ENCODE measurements at places on chromosomes 7 and 10.

GRCh38 chr7:140726281-140726680, 29.8 kb downstream of the NDUFB2 start:
- no peak for DNase-seq

GRCh38 chr10:66917104-66917503, 8.7 kb upstream of the LRRTM3 start:
- DNase-seq = no peak

- DNase-seq = no peak
These were observed 17.6 kb downstream of the AKR1C1 start for GRCh38 chr10:4980793-4981192.

GRCh38 chr7:108455998-108456677, at the start of gene NRCAM:
Gene NRCAM, minus strand, starts transcription at chr7:108456436. Its CDS starts 216,372 bp downstream, at chr7:108240064.
- DNase-seq = no peak

DNA sequence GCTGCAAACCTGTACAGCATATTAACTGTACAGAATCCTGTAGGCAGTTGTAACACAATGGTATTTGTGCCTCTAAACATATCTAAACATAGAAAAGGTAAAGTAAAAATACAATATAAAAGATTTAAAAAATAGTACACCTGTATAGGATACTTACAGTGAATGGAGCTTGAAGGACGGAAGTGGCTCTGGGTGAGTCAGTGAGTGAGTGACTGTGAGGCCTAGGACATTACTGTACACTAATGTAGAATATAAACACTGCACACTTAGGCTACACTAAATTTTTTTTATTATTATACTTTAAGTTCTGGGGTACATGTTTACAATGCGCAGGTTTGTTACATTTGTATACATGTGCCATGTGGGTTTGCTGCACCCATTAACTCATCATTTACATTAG, 97.3 kb upstream of the STK17A start:
- no peak for DNase-seq

GRCh38 chr7:47561715-47562446, 20.0 kb downstream of the TNS3 start:
- no peak for DNase-seq

DNA sequence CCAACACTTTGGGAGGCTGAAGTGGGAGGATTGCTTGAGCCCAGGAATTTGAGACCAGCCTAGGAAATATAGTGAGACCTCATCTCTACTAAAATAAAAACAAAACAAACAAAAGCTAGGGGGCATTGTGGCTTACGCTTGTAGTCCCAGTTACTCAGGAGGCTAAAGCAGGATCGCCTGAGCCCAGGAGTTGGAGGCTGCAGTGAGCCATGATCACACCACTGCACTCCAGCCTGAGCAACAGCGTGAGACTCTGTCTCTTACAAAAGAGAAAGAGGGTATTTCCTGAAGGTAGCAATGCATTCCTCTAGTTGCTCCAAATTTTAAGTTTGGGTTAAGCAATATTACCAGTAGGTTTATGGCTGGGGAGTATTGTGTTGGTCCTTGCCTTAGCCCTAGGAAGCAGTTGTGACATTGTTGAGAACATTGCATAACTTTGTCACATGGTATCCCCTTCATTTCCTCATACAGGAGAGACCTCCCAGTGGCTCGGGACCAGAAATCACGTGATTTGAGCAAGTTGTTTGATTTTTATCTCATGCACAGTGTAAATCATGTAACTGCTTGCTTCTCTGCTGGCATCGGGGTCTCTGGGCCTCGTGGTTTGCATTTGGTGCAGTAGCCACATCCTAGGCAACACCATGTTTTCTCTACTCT, 23.3 kb upstream of the SMARCD3 start:
- DNase-seq = no peak

- DNase-seq = no peak
These were observed 12.0 kb downstream of the AFAP1L2 start for GRCh38 chr10:114392112-114392835.

- no peak for DNase-seq
These were observed 31.5 kb downstream of the ACTA2 start for GRCh38 chr10:88920986-88921593.

DNA sequence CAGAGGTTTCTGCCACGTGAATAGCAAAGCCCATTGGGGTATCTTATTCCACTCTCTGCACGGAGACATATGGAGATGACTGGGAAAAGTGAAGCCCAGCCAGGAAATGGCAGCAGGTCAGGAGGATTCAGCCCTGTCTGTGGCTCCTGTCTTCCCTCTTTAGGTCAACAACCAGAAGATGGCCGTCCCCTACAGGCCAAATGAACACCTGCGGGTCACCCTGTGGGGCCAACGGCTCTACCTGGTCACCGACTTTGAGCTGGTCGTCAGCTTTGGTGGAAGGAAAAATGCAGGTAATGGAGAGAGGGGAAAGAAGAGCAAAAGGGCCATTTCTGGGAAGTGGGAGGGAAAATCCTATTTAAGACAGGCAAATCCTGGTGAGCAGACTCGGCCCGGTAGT, 38.3 kb downstream of the EPHB4 start:
- no peak for DNase-seq

DNA sequence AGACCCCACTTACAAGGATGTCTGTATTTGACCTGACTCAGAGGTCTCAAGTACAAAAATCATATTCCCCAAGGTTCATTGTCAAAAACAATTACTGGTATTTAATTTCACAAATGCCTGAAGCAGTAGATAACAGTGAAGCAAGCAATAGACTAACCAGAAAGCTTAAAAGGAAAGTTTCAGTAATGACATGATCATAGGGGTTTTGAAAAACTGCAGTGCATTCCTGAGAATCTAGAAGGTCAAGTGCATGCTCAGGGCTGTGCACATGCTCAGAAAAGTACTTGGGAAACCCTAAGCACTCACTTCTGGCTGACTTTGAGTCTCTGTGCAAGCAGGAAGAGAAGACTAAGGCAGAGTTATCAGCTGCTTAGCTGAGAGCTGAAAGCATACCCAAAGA, 27.1 kb downstream of the RASGEF1A start:
- no peak for DNase-seq

- no peak for DNase-seq
These were observed 6.7 kb upstream of the MNX1 start for GRCh38 chr7:157017149-157017548.

- no peak for DNase-seq
These were observed 253.7 kb downstream of the DNAJB6 start for GRCh38 chr7:157590526-157590925.

- no peak for DNase-seq
These were observed 114.0 kb downstream of the CALN1 start for GRCh38 chr7:72298091-72298490.

- no peak for DNase-seq
These were observed 2.3 kb downstream of the DENND2A start for GRCh38 chr7:140638173-140638791.

DNA sequence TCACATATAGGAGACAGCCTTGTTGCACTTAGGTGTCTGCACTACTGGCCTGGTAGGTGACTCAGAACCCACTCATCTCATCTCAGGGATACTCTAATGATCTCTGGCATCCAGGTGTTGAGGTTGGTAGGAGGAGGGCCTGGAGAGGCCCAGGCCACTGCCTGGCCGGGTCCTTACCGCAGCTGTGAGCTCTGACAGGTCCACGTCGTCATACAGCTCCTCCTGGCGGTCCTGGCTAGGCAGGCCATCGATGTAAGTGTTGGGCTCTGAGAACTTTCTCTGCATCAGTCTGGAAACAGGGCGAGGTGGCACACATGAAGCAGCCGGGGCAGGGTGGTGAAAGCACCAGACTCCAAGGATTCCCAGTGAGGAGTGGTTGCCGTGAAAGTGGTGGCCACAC, 62.1 kb downstream of the VWA2 start:
- DNase-seq = no peak

DNA sequence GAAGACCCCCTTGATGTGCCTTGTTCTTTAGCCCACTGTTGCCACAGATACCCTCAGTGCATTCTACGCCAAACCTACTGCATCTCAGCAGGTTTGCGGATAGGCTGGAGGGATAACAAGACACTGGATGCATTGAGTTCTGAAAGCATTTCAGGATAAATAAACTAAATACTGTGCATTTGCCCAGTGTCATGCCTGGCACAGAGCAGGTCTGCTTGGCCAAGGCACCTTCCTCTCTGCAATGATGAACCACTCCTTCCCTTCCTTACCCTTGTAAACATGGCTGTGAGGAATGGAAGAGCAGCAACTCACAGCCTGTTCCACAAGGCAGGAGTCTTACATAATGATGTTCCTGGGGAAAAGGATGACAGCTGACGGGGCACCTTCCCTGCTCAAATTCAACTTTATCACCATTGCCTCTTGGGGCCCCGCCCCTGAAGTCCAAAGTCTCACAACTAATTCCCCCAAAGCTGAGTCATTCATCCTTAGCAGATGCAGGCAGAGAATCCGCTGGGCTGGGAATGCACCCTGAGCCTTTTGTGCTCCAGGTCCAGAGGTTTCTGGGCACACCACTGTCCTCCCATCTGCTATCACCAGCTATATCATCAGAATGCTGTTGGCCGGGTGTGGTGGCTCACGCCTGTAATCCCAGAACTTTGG, 11.6 kb downstream of the DDX56 start:
- no peak for DNase-seq

DNA sequence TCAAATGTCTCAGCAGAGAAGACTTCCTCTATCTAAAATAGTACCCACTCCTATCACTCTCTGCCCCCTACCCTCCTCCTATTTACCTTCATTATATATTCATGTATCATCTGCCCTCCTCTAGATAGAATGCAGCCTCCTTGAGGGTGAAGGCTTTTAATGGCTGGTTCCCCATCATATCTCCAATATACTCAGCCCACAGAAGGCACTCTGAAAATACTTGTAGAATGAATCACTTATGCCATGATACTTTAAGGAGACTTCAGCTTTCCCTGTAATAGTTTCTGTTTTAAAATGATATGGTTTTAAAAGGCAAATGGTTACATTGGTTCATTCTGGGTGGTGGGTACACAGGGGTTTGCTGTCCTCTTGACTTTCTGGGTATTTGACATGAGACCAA, 25.3 kb downstream of the GFRA1 start:
- DNase-seq = no peak

- DNase-seq = no peak
These were observed 167.4 kb downstream of the TEX36 start for GRCh38 chr10:125515571-125515970.

DNA sequence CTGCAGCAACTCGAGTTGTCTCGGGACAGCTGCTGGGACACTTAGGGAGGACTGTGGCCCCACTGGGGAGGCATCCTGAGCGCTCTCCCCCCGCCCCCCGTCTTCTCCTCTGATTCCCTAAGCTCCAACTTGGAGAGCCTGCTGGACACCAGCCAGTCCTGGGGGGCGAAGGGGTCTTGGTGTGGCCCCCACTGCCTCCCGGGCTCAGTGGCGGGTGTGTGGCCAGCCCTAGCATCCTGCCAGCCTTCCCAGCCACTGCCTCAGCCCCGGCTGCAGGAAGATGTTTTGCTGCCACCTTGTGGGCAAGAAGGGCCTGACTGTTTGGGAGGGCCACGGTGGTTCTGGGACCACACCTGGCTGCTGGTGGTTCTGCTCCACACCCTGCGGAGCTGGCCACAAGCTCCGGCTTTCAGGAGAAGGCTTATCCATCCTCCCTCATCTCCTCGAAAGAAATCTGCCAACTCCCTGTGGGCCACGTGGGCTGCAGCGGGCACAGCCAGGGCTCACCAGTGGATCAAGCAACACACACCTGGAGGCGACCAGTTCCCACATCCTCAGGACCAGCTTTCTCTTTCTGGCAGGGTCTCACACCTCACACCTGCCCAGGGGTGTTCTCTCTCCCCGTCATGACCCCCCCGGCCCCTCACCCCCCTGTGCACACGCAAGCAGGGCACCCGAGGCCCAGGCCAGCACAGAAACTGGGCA, 24.8 kb downstream of the AGAP3 start:
- peak; percentile 54 for DNase-seq

DNA sequence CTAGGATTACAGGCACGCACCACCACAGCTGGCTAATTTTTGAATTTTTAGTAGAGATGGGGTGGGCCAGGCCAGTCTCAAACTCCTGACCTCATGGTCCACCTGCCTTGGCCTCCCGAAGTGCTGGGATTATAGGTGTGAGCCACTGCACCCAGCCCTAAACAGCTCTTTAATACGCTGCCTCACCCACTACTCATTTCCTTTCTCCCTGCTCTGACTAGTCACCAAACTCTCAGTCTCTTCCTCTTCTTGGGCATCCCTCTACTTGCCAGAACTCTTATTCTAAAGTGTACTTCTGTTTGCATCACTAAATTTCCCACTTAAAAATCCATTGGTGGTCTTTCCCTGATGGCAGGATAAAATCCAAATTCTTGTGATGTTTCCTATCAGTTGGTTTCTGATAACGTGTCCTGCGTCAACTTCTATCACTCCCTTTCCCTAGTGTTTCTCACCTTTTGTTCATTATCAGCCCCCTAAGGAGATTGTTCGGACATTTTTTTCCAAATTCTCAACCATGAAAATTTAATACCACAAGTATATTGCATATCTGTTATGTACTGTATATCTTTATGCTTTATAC, 124.7 kb downstream of the CUBN start:
- no peak for DNase-seq

- DNase-seq = no peak
These were observed 73.4 kb upstream of the LAMB4 start for GRCh38 chr7:108203537-108203936.

- DNase-seq = no peak
These were observed 10.9 kb upstream of the CDK6 start for GRCh38 chr7:92847305-92847704.

DNA sequence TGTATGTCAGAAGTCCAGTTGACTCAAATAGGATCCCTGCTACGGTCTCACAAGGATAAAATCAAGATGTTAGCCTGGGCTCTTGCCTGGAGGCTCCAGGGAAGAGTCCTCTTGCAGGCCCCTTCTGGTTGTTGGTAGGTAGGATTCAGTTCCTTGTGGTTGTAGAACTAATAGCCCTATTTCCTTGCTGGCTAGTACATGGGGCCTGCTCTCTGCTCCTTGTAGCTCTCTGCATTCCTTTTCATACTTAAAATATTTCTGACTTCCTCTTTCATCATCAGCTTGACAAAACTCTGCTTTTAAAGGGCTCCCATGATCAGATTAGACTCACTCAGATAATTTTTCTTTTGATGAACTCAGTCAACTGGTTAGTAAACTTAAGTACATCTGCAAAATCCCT, 756.7 kb downstream of the GATA3 start:
- DNase-seq = no peak

DNA sequence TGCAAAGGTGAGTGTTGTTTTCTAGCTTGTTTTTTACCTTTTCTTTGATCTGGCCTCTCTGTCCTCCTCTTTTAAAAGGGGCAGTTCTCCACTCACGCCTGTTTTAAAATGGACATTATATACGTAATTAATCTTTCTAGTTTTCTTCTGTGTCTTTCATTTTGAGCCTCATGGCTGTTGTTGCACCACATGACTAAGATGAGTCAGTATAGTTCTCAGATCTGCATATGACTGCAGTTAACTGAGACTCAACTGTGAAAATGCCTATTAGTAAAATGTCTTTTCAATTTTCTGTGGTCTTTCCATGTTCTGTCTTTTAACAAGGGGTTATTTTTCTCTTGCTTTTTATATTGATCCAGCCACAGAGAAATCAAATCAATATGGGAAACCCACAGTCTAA, 296.1 kb downstream of the CDK14 start:
- DNase-seq = no peak

DNA sequence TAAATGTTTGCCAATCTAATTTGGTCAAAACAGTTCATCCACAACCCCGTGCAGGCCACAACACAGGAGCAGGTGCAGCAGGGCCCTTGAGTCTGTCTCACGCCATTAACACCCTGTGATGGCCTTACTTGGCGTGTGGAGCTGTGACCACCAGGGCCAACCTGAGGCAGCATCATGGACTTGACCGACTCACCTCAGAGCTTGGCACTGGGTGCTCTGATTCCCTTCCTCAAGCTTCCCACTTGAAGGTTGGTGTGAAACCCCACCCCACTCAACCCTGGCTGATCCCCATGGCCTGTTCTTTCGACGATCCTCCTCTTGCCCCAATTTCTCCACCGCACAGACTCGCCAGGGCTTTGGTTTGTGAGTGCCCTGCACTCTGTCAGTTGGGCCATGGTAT, 623.1 kb downstream of the PTPRN2 start:
- DNase-seq = no peak

All from stimulated activated CD8-positive, alpha-beta memory T cell treated with anti-CD3 and anti-CD28 coated beads, Interleukin-2, amount 100 ng/mL, for 1 hour (primary cell).